ENCODE measurements at places on chromosomes 16 and 17.

DNA sequence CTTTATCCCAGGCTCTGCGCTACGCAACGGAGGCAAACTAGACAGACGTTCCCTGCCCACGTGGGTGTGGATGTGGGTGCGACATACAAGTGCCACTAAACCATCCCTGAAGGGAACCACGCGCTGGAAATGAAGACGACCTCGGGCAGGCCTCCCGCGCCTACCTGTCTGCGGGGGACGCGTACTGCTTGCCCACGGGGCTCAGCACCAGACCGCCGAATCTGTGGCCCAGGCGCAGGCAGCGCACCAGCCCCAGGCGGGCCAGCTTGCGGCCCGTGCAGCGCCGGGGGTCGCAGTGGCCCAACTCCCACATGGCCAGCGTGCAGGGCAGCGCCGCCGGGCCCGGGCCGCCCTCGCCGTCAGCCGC is 480 bp downstream of the TSR3 start:
- peak overlapping the region; percentile 99 for H3K4me3 ChIP-seq
- H3K27me3 ChIP-seq, result no peaks in the 10 kb centered on the region
- no peak overlapping the region for H3K27ac ChIP-seq
- no peaks in the 10 kb centered on the region for H3K36me3 ChIP-seq

DNA sequence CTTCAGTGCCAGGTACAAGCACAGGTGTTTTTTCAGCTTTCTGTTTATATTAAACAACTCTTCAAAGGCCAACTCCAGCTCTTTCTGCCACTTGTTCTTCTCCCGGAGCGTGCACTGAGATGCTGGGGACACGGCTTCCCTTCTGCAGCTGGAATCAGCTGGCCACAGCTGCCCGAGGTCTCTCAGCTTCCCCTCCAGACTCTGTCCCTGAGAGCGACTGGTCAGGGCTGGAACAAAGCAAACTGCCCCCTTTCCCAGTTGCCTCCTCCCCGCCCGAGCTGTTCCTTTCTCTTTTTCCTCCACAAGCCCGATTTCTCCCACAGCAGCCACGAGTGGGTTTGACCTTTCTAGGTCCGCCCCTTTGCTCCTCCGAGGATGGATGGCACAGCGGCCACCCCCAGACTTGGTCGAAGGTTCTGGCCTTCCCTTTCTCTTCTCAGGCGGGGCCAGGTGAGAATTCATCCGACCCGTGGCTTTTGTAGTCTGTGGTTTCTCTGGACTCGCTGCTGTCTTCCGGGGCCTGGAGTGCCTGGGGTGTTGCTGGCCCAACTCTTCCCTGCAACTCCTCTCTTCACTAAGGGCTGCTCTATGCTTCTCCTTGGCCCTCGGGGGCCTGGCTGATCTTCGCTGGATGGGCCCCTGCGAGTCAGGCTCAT is 11.5 kb downstream of the CEP295NL start:
- H3K36me3 ChIP-seq, result no peaks in the 10 kb centered on the region
- peak overlapping the region; percentile 29 for H3K27ac ChIP-seq
- peaks cover 33% of the 10 kb centered on the region for H3K4me1 ChIP-seq
- no peaks in the 10 kb centered on the region for H3K27me3 ChIP-seq
- no peak for DNase-seq

- no peak overlapping the region for H3K27ac ChIP-seq
- H3K4me3 ChIP-seq, result no peak overlapping the region
- no peaks in the 10 kb centered on the region for H3K27me3 ChIP-seq
These were observed 837.3 kb upstream of the SOX9 start for GRCh38 chr17:71283486-71283885.

DNA sequence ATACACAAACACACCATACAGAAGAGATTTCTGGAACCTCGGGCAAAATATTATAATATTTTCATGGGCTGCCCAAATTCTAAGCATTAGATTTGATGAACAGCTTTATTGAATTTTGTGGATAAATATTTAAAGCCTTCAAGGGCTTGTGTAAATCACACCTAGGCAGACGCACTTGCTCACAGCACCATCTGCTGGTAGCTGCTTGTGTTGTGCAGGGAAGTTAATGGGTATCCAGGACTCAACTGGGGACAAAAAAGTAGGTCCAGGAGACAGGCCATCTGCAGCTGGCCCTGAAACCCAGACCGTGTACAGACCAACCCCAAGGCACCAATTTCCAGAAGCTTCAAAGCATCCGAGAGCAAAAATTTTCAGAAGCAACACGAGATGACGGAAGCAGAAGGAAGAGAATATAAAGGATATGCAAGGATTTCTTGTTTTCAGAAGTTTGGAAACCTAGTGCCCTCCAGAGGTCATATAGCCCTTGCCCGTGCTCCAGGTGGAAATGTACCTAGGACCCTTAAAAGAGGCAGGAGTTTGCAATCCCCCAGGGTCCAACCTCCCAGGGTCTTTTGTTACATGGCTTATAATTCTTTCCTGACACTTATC is 140.0 kb downstream of the CHD9NB start:
- no peaks in the 10 kb centered on the region for H3K27me3 ChIP-seq
- no peaks in the 10 kb centered on the region for H3K36me3 ChIP-seq
- no peak overlapping the region for H3K27ac ChIP-seq
- H3K4me3 ChIP-seq, result no peak overlapping the region

GRCh38 chr16:24611310-24611709 is 71.9 kb downstream of the RBBP6 start:
- no peaks in the 10 kb centered on the region for H3K27me3 ChIP-seq
- H3K27ac ChIP-seq, result no peak overlapping the region
- no peaks in the 10 kb centered on the region for H3K36me3 ChIP-seq
- H3K4me3 ChIP-seq, result no peak overlapping the region

All from ovary (tissue), 10 donors.